Sigmoid colon (tissue), 7 donors: ENCODE measurements at places on chromosomes 11 and 22. TPM values are rescaled to one million over a fixed set of nuclear protein-coding genes. Genes with fewer than 3 reads are reported as not detected.
A peak's percentile ranks its signal among the peaks of the same experiment; 100 is the strongest.

Gene AMPD3
- total RNA-seq = 4.3 TPM

Gene C11orf87
- total RNA-seq = not detected

DNA sequence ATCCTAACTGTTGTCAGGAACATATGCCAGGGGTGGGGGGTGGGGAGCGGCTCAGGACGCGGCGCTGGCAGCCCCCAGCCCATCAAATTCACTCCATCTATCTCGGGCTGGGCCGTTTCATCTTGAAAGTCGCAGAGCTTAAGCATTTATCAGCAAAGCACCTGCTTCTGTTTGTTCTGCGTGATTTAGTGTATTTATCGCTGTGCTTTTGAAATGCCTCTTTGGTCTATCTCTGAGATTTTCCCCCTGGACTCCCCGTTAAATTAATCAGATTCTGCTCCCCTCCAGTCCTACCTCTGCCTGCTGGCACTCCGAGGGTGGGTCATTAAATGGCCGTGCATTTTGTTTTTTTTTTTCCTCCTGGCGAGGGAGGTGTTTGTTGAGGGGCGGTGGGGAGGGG, 446.2 kb downstream of the TBC1D22A start:
- H3K27ac ChIP-seq = no peak overlapping the region
- DNase-seq = peak; percentile 5
- peaks cover 13% of the 10 kb centered on the region for H3K27me3 ChIP-seq
- H3K4me3 ChIP-seq = no peak overlapping the region
- no peaks in the 10 kb centered on the region for H3K4me1 ChIP-seq

Gene PSMD13
- 118 TPM for total RNA-seq

DNA sequence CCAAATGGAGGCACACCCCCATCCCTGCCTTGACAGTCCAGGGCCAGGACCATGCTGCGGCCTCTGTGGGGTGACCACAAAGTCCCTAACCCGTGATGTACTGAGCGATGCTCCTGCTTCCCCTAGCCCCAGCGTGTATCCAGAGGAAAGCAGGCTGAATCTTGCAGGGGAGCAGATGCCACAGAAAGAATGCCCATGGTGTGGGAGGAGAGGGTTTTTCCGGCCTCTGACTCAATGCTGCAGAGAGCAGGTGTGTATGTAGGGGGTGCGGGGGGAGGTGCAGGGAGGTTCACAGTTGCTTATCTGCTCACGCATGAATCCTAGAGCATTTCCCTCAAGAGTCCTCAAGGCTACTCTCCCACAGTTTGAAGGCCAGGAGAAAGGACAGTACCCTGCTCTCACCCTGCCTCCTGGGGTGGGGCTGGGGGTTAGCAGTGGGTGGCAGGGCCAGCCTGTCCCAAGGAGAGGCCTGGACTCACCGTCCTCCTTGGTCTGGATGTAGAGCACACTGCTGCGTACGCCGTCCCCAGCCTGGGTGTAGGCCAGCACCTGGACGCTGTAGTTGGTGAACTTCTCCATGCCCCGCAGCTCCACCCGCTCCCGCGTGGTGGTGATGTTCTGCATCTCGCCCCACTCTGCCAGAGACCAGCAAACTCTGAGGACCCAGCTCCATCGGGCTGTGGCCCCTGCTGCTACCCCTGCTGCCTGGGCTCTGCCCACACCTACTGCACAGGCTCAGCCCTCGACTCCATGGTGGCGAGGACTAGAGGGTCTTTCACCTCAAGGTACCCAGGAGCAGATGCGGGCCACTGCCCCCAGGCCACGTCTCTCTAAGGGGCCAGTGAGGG, 130.8 kb downstream of the CEP164 start:
- no peaks in the 10 kb centered on the region for H3K4me1 ChIP-seq
- no peak overlapping the region for H3K4me3 ChIP-seq
- H3K36me3 ChIP-seq = no peaks in the 10 kb centered on the region
- DNase-seq = no peak

- no peak overlapping the region for H3K4me3 ChIP-seq
- H3K4me1 ChIP-seq = peaks cover 9% of the 10 kb centered on the region
Observed at GRCh38 chr11:34111722-34112270, 6.4 kb downstream of the NAT10 start.

Gene CCDC81
- total RNA-seq = 1.8 TPM

GRCh38 chr11:118081241-118081958, 4.5 kb downstream of the TMPRSS4 start:
- no peak overlapping the region for H3K27ac ChIP-seq
- H3K27me3 ChIP-seq = no peaks in the 10 kb centered on the region
- no peak overlapping the region for H3K4me3 ChIP-seq

Gene NELL1
- 0.68 TPM for total RNA-seq

Gene ZC3H12C
- total RNA-seq = 19.4 TPM

Gene ACCSL
- not detected for total RNA-seq

- no peak overlapping the region for H3K4me3 ChIP-seq
- H3K36me3 ChIP-seq = no peaks in the 10 kb centered on the region
- H3K27me3 ChIP-seq = no peaks in the 10 kb centered on the region
- no peaks in the 10 kb centered on the region for H3K4me1 ChIP-seq
Observed at GRCh38 chr11:4960877-4961276, 5.4 kb upstream of the OR51A2 start.
